ENCODE measurements at places on chromosomes 6 and 20.

GRCh38 chr6:80282913-80283554 lies 176.6 kb downstream of the BCKDHB start:
- no peak for DNase-seq

GRCh38 chr20:62972845-62973745 lies 20.6 kb downstream of the SLC17A9 start:
- DNase-seq: no peak

DNA sequence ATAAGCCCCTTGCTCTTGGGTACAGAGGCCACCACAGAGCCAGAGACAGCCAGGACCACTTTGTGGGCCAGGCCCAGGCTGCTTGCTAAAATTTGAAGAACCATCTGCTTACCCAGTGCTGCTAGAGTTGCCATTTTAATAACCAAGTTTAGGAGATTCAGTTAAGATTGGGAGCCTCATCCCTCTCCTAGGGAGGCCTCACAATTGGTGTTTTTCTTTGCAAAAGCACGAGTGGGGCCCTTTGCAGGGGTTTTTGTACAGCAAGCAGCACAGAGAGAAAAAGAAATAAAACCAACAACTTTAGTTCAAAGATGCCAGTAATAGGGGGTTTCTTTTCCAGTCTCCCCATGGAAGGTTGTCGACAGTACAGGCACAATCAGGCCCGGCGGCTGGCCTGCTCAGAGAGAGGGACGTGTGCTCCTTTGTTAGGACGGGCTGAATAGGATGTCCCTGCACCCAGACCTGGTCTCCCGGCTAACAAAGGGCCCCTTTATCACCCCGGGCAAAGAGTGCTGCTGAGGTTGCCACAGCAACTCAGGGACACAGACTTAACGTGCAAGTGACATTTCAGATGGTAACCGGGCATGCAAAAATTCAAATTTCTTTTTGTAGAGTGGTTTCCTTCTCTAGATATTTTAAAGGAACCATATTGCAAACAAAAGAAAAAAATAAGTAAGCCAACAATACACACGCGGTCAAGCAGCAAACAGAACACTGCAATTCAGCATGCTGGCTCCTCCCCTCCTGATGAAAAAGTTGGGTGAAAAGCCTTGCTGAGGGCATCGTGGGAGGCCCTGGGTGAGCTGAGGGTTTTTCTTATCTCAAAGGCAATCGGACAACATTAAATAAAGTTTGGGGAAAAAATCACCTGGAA lies 10.5 kb upstream of the TOX2 start:
- no peak for DNase-seq

DNA sequence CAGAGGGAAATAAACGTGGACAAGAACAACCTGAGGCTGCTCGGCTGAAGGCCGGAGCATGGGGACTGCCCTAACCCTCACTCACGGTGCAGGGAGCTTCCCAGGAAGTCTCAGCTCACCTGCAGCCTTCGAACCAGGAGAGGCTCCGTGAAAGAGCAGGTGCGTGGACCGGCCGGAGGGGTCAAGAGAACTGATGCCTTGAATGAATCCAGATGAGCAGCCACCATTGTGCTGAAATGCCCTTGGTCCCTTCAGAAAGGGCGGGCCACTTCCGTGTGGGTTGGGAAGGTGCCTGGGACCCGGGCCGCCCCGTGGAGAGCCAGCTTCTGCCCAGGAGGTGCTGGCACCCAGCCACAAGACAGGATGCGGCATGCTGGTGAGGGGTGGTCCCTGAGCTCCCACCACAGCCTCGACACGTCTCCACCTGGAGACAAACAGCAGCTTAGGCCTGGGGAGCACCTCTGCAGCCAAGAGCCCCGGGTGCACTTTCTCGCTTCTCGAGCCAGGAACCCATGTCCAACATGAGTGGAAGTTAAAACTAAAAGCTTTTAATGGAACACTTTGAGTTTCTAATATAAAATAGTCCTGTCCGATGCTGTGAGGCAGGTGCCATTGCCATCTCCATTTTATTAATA lies 83.5 kb downstream of the TTLL2 start:
- no peak for DNase-seq

DNA sequence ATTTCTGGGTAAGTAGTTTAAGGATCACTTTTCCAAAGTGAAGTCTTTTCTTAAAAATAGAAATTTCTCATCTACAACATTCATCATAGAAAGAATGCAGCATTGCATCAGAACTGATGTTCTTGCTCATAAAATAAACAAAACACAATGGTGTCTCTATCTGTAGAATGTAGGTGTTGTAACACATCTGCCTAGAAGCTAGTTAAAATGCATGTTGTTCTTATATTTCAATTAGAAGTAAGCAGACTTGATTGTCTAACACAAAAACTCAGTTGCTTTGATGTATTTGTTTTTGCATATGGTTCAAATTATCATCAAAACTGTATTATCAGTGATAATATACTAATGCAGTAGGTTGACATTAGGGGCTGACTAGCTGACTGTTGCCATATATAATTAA lies 654.7 kb upstream of the FLRT3 start:
- peak; percentile 24 for DNase-seq

GRCh38 chr6:98825600-98826230 lies 8.7 kb upstream of the POU3F2 start:
- DNase-seq: no peak

DNA sequence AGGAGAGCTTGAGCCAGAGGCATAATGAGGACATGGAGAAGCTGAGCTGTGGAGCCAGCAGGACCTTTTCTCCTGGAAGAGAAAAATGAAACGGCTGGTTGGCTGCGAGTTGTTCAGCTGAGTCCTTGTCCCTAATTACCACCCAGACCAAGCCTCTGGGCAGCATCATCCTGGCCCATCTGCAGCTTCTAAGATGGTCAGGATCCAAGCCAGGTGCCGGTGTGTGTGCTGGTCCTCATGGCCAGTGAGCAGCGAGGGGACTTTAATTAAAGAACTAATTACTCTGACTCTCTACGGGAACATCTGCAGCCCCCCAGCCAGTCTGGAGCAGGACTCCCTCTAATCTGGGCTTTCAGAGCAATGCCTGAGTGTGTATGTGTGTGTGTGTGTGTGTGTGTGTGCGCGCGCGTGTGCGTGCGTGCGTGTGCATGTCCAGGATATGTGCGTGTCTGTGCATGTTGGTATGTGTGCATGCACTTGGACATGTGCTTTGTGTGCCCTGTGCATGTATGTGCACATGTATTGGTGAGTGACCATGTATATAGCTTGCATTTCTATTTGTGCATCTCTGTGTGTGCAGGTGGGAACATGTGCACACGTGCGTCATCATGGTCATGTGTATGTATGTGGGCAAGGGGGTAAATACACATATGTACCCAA lies 173.9 kb downstream of the DHX35 start:
- DNase-seq: no peak

GRCh38 chr6:167746975-167747374 lies 79.7 kb upstream of the AFDN start:
- no peak for DNase-seq

DNA sequence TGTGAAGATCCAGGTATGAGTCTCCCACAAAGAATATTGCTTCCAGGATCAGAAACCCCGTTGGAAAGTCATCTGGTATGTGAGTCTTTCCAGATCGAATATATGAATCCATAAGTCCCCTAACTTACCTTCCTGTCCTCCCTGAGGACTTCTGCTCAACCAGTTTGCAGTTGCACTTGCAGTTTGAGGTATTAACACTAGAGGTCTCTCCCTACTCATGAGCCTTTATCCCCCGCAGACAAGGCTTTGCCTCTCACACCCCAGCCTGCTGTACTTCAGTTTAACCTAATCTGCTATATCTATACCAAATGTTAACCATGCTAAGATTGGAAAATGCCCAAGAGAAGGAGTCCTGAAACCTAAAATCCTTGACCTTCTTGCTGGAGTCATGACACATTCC lies 135.3 kb upstream of the DEFB112 start:
- DNase-seq: no peak

DNA sequence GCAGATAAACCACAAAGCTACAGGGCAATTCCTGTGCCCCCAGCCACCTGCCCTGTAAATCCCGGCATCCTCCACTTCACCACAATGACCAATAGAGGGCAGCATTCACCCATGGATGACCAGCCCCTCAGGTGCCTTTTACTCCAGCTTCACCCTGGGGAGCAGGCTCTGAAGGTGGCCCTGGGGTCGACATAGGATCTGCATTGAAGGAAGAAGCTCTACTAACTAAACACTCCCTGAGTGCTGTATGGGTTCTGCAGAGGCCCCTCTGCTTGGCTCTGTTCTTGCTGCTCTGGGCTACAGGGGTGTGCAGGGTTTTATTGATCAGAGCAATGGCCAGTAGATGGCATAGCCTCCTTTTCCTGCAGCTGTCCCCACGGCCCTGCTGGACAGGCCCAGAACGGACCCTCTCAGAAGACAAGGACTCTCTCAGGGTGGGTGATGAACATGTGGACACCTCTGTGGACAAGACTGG lies 20.3 kb downstream of the CST4 start:
- peak; percentile 66 for DNase-seq

All from fibroblast of villous mesenchyme (primary cell).